SW 1271 (cell line): ENCODE measurements at places on chromosomes 16 and 17.

GRCh38 chr17:47718634-47719405 is 14.2 kb upstream of the TBX21 start:
- no peak for DNase-seq

GRCh38 chr17:44209786-44210341 is 9.6 kb downstream of the UBTF start:
- no peak for DNase-seq

- no peak for DNase-seq
These were observed 186.9 kb downstream of the ENGASE start for GRCh38 chr17:79261355-79262072.

DNA sequence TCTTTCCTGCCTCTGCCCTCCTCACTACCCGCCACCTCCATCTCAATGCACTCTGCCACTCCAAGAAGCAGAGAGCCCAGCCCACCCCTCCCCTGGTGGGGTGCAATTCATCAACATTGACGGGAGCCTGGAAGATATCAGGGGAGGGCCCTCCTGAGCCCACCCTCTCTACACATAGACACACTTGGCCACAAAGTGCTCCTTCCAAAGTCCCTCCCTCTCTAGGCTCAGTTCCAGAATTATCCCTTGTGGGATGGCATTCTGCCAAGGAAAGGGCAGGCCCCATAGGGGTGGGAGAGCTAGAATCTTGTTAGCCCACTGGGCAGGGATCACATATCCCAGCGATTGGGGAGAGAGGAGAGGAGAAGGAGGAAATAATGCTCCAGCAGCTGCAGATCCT is 66.2 kb downstream of the TMEM132E start:
- no peak for DNase-seq

DNA sequence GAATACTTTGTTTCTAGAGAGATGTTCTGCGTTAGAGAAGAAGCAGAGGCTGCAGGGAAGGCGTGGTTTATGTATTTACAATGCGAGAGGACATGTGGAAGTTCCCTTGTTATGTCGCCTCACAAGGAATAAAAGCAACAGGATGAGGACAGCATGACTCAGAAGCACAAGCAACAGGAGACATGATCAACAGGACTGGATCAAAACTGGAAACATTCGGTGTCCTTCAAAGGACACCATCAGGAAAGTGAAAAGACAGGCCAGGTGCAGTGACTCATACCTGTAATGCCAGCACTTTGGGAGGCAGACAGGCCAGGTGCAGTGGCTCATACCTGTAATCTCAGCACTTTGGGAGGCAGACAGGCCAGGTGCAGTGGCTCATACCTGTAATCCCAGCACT is 52.6 kb downstream of the CCDC57 start:
- DNase-seq, result no peak

- no peak for DNase-seq
These were observed at the start of gene WFIKKN1 for GRCh38 chr16:630815-631405. TSS of gene WFIKKN1 (plus strand) at chr16:630985. CDS start at chr16:631254, 269 bp downstream.

DNA sequence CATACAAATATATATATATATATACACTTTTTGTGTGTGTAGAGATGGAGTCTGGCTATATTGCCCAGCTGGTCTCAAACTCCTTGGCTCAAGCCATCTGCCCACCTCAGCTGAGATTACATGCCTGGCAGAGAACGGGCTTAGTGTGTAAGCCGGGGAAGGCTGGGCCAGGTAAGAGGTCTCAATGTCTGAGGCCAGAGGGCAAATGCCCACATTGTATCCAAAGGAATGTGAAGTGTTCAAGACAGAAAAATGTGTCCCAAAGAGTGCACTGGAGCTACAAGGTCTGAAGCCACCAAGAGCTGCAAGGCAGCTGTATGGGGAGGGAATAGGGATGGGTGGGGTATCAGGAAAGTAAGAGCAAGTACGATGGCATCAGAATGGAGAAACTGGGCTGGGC is 8.8 kb downstream of the CD2BP2 start:
- DNase-seq, result no peak

DNA sequence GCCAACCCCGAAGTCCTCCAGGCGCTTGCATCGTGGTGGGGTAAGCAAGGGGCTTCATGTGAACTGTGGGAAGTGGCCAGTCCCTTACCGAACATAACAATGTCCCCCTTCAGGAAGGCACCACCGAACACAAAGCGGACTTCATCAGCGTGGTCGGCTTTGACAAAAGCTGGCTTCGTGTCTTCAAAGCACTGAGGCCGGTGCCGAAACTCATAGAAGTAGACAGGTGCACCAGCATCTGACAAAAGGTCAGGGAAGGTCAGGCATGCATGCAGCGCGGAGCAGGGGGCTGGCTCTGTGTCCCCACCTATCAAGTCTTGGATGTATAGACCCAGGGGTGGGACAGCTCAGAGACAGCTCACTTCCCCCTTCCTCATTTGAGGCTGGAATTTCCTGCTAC is 16.6 kb upstream of the CES1 start:
- DNase-seq, result no peak

- DNase-seq, result no peak
These were observed 60.9 kb downstream of the XYLT1 start for GRCh38 chr16:17409894-17410293.

DNA sequence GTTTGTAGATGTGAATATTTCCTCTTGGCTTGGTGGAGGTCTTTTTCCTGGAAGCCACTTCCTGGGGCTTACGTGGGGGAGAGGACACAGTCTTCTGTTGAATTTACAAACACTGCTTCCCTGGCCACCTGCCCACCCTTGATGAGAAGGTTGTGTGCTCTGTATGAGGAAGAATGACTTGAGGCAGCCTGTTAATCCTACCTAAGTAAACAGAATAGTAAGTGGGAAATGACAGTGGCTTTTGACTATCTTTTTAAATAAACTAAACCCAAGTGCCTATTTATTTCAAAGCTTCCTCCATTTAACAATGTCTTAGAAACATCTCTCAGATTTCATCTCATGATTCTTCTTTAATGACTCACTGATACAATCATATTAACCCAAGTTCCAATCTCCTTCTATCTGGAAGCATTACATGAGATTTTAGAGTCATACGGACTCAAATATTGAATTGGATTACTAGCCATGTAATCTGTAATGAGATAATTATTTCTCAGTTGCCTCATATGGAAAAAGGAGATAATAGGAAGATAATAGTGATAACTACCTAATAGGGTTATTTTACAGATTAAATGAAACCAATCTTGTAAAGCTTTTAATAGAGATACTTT is 96.6 kb upstream of the SMIM36 start:
- DNase-seq, result no peak

DNA sequence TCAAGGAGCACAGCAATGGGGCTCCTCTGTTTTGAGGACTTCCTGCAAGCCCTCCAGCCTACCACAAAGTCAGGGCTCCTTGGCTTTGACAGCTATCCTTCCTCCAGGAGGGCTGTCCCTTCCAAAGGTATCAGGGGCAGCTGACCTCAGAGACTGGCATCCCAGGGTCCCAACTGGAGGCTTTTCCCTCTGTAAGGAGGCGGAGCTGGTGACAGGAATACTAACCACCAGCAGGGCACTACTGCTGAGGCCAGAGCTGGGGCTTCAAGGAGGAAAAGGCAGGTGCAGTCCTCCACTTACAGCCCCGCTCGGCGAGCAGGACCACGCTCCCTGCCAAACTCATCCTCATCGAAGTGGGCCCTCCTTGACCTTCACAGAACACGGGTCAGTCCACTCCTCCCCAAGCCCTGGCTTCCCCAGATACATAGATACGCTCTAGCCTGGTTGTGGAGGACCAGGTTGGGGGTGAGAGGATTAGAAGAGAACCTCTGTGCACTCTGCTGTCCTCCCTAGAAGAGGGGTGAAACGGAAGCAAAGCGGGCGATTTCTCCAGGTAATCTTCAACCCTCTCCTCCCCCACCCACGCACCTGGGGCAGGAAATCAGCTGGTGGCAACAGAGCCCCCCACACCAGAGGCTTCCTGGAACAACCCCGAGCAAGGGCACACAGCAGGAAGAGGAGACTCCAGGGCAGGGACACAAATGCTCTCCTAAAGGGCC is 20.5 kb downstream of the ST3GAL2 start:
- DNase-seq, result no peak

- DNase-seq, result no peak
These were observed 42.9 kb downstream of the BPTF start for GRCh38 chr17:67868176-67868575.

DNA sequence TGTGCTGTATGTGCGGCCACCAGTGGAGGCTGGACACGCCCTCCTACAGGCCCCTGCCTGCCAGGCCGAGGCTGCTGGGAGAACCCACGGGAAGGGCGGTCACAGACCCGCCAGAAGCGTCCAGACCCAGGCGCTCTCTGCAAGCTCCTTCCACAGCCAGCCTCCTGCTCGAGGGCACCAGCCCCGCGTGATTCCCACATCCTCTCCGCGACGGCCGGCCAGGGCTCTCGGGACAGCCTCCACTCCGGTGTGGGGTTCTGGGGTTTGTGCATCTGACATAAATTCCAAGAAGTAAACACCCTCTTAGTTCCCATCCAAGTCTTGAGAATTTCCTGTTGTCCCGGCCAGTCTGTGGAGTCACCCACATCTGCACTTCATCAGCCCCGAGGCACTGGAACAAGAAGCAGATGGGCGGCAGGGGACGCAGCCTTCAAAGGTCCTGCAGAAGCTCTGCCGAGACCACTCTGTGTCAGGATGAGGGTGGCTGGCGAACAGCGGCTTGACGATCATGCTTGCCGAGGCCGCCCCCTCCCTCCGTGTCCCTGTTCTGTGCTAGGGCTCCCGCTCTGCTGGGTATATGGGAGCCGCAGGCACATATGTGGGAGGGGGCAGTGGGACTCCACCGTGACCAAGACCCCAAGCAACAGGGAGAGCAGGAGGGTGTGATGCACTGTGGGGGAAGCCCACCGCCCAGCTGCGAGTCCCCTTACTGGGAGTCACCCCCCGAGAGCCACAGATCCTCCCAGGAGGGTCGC is 2.4 kb upstream of the TMEM204 start:
- DNase-seq, result no peak

DNA sequence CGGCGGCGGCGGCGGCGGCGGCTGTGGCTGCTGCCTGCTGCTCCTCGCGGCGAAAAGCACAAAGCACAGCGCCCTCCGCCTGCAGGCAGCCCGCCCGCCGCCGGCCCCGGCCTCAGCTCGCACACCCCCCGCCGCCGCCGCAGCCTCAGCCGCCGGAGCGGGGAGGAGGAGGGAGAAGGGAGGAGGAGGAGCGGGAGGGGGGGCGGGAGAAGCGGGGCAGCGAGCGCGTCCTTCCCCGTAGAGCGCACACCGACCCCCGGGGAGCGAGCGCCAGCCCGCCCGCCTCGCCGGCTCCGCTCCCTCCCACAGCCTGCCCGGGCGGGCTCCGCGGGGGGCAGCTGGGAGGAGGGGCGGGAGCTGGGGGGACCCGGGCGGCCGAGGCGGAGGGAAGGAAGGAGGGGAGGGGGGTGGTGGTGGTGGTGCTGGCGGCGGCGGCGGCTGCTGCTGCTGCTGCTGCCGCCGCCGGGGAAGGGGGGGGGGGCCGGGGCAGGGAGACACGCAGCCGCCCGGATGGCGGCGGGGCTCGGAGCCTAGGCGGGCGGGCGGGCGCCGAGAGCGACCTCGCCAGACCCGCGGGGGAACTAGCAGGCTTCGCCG is at the start of gene UBTF:
Gene UBTF (minus strand): TSS at position 60 of the 597 bp plus-strand sequence. CDS start 1,446 bp downstream, outside the sequence.
- DNase-seq, result no peak

- DNase-seq, result no peak
These were observed 18.7 kb downstream of the RAB40B start for GRCh38 chr17:82679586-82680465.

- DNase-seq, result no peak
These were observed 139.7 kb downstream of the SEC14L1 start for GRCh38 chr17:77280304-77281121.

DNA sequence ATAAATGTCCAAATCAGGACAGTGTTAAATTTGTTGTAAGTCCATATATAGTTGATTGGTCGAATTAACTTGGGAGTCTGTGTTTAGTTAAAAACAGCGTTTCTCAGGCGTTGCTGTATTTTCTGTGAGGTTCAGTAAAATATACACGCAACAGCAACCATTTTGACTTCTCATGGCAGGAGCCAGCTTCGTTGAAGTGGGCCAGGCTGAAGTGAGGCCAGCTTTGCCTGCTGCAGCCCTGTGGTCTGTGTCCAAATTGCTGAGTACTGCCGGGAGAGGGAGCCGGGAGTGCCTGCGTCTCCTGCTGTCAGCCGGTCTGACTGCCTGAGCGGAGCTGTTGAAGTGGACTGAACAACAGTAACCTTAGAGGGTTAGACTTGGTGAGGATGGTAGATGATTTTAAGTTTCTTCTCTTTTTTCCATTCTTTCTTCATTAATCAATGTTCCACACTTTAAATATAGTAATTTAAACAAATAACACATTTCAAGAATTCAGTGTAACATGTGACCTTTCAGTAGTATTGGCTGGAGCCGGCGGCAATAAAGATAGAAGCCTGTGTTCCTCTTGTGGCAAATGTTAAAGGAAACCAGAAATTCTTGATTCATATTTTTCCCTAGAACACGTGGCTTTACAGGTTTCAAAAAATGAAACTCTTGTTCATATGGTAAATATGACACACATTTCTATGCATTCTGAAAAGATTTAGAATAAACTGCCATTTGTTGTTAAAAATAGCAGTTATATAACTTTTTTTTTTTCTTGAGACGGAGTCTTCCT is 37.0 kb upstream of the ZNF750 start:
- DNase-seq, result no peak

- DNase-seq, result no peak
These were observed 190.9 kb upstream of the GSE1 start for GRCh38 chr16:85422196-85422631.

DNA sequence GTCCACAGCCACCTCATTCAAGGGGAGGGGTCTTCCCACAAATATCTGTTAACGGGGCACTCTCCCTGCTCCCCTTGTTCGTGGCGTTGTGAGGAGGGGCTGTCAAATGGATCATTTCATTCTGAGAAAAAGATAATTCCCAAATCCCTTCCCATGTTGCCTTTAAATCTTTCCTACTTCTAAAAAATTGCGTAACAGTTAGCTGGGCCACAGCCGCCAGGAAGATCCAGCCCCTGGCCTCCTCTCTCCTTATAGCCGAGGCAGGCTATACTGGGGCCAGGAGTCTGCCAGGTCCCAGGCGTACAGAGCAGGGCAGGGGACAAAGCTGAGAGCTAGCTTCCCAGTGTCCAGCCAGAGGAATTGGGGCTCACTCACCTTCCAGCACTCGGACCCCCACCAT is 430 bp downstream of the C16orf89 start:
- no peak for DNase-seq

- DNase-seq, result no peak
These were observed 43.9 kb downstream of the NKD1 start for GRCh38 chr16:50591800-50592771.

DNA sequence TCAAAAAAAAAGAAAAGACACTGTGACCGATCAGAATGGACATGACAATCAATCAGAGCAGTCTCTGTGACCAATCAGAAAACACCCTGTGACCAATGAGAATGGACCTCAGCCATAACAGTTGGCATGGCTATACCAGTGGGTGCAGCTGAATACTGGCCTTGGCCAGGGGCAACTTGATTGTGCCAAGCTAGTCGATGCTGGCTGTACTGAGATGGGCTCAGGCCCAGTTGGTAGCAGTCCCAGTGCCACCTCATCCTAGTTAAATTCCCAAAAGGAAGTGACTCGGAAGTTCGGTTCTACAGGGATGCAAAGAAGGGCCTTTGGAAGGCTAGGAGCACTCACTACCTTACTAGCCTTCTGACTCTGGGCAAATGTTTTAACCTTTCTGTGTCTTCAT is 37.2 kb upstream of the BCO1 start:
- no peak for DNase-seq
